CD4-positive, alpha-beta memory T cell (primary cell): ENCODE measurements at places on chromosomes 1 and 21. TPM values are rescaled to one million over a fixed set of nuclear protein-coding genes. Genes with fewer than 3 reads are reported as not detected.

The LMX1A gene
- not detected for polyA plus RNA-seq

The SLAMF8 gene
- polyA plus RNA-seq, result not detected

The EFNA3 gene
- polyA plus RNA-seq, result 0.34 TPM

The RIT1 gene
- 14.1 TPM for polyA plus RNA-seq

The C1orf87 gene
- not detected for polyA plus RNA-seq

The CRB1 gene
- polyA plus RNA-seq, result 0.10 TPM

DNA sequence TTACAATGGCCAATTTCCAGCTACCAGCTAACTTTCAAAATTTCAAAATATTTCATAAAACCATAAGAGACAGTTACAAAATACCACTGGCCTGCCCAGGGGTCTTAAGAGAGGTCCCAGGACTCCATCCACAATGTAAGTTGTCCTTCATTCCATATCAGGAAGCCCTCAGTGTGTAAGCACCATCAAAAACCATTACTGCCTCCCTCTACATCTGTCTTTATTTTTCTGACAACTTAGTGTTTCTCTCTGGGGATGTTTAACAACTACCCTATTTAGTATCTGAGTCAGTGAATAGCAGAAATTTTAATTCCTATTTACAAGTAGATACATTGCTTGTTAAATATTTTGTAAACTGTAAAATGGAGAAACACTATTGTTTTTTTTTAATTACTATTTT is 339.3 kb upstream of the ADAMTS5 start:
- DNase-seq, result no peak
- no peaks in the 10 kb centered on the region for H3K4me1 ChIP-seq
- H3K36me3 ChIP-seq, result no peaks in the 10 kb centered on the region

DNA sequence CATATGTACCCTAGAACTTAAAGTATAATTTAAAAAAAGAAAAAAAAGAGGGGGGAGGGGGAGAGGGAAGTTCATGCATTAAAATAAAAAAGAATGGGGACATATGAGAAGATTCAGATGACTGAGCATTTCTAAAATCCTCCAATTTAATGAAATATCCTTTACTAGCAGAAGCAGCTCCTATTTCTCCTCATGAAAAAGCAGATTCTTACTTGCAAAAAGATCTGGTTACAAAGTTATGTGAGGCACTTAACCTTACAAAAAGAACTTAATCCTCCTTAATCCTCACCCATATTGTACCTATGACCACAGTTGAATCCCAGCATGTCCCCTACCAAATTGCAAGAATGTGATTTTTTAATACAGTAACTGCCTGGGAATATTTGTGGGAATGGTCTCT is 298.5 kb downstream of the SRGAP2C start:
- H3K27me3 ChIP-seq, result no peaks in the 10 kb centered on the region
- H3K36me3 ChIP-seq, result no peaks in the 10 kb centered on the region
- DNase-seq, result no peak
- no peaks in the 10 kb centered on the region for H3K4me1 ChIP-seq
